ENCODE measurements at places on chromosomes 16 and 17. TPM values are rescaled to one million over a fixed set of nuclear protein-coding genes. Genes with fewer than 3 reads are reported as not detected.

Gene CCR7
- 0.33 TPM for total RNA-seq

Gene SLC47A1
- 4.3 TPM for total RNA-seq

Gene CBX8
- total RNA-seq: 16.5 TPM

Gene DNAAF1
- 0.20 TPM for total RNA-seq

Gene HSD17B2
- not detected for total RNA-seq

Gene ABAT
- total RNA-seq: 35.2 TPM

Gene CES1
- total RNA-seq: 0.58 TPM

Gene NPIPB8
- not detected for total RNA-seq

Gene PRR29
- 1.4 TPM for total RNA-seq

Gene ZNRF1
- total RNA-seq: 48.4 TPM

Gene CASKIN1
- 18.9 TPM for total RNA-seq

Gene PIRT
- total RNA-seq: 0.07 TPM

Data from neural crest cell (in vitro differentiated cells).